ENCODE measurements at places on chromosomes 5 and 9.
A peak's percentile ranks its signal among the peaks of the same experiment; 100 is the strongest.

DNA sequence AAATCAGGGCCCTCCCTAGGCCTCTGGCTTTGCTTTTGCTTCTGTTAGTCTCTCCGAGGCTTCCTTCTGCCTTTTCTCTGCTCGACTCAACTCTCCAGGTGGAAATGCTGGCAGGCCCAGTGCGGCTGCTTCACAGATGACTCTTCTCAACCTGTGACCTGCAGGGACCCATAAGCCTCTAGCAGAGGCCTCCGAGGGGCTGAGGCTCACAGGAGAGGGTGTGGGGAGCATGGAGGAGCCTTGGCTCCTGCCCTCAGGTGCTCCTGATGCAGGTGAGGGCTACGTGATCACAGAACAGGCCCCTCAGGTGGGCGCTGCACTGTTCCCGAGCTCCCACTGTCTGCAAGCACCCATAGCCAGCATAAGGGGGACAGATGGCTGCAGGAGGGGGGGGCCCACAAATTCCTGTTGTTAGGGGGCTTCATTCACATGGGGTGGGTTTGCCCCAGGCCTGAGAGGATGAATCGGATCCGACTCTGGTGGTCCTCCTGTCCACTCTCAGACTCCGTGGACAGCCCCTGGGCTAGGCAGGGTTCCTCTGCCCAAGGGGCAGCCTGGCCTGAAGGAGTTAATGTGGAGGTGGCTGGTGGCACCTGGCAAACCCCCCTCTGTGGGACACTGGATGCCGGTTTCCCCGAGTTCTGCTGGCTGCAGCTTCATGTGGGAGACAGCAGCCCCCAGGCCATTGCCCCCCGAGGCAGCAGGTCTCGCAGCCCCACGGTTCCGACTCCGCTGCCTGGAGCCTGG, 10.9 kb upstream of the FCN2 start:
- no peak for DNase-seq

DNA sequence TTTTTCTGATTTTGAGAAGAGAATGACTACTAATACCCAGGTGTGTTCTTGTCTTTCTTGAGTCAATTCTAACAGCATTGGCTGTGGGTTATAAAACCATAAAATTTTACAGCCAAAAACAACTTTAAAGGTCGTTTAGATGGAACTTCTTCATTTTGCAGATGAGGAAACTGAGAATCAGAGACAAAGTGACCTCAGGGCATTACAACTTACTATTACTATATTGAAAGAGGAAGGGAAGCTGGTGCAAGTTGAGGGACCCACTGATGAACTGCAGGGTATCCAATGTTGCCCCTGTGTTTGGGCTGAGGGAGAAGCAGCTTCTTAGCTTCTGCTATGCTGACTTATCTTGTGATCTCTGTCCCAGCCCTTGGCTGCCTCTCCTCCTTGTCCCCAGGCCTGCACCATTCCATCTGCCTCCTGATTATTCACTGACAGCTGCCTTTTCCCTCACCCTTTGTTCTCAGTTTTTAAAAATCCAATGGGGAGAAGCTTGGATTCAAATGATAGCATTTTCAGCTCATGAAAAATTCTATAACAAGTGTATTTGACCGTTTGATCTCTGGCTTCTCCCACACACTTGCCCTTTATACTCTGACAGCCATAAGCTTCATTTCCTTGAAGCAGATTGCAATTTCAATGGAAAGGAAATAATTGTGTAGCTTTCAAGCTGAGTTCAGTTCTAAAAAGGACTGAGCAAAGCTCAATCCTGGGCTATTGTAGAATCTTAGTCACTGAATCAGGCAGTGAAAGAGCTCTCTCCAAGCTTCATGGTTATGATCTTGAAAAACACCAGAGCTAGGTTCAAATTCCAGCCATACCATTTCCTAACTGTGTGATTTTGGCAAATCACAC, 68.5 kb downstream of the TMC1 start:
- peak; percentile 60 for DNase-seq

DNA sequence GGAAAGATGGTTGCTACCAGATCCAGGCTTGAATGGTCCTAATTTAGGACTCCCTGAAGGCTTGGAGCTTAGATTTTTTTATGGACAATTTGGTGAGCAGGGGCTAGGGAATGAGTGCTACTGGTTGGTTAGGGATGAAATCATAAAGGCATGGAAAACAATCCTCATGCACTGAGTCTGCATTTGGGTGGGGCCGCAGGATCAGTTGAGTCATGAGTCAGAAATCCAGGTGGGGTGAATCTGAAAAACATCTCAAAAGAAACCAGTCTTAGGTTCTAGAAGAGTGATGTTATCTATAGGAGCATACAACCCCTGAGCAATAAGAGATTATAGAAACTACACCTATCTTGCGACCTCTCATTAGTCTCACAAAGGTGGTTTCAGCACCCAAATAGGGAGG, 300.0 kb downstream of the KIF4B start:
- no peak for DNase-seq

GRCh38 chr9:123454361-123454760, 98.4 kb downstream of the CRB2 start:
- DNase-seq: no peak

- DNase-seq: no peak
These were observed 17.5 kb downstream of the ANKRD33B start for GRCh38 chr5:10581424-10581748.

DNA sequence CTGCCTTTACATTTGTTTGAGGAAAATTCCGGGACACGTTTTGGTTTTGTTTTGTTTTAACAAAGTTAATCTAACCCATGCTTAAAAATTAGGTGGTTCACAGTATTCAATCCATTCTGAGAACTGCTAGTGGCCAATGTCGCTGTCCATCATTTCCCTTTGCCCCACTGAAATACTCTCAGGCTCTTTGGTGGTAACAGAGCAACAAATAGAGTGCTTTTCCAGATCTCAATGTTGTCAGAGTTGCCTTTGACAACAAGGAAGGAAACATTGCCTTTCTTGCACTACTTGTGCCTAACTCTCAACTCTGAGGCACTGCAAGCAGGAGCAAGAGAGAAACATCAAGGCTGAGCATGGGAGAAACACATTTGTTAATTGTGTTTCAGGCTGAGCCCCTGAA, 154.0 kb downstream of the MCTP1 start:
- no peak for DNase-seq

DNA sequence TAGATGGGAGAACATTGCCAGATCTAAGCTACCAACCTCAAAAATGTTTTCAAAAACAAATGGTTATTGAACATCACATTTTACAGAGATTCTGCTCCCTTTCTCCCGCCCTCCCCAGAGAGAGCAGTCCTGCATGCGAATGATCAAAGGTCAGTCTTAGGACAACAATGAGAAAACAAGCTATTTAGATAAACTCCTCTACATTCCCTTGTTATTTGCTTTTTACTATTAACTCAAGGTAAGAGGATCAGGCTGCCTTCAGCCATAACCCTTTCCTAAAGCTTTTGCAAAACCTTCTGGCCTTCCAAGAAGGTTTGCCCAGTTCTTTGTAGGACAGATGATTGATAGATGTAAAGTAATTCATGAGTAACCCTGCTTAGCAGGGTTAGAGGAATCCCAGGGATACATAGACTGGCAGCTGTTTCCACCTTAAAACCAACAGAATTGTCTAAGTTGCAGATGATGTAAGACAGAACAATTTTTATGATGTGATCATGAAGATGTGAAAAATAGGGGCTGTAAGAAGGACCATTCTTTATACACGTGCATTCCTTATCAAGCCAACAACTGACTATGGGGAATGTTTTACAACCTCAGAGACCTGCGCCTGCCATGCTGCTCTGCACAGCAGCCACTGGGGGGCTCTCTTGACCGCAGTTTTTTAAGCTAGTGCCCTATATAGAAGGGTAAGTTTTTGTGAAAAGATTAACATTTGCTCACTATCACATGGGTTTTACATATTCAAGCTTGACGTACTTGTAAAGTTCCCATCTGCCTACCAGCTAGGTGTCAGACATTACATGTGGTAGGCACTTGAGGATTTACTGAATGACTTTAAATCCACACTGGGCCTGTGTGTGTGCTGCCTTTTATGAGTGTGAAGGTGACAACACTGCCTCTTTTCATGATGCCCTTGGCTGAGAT, 2.3 kb upstream of the ZNF782 start:
- peak; percentile 76 for DNase-seq

DNA sequence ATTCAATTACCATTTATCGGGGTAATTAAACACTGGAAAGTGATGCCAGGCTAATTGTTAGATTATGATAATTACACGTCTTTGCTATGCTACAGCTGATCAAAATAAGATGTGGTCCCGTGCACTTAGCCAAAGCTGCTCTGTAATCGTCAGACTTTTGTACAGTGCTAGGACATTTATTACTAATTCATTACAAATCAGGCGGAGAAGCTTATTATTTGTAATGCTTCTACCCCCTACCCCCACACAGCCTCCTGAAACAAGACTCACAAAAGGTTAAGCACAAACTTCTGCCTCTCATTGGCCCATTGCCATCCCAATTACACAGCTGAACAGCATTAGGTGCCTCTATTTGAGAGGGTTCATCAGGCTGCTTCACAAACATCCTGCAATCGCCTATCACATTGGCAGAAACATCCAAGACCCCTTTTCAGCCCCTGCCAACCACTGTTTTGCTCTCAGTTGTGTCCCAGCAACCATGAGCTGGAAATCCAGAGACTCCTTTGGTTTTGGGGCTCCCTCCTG, 232.7 kb downstream of the EFNA5 start:
- peak; percentile 95 for DNase-seq

- no peak for DNase-seq
These were observed 45.0 kb downstream of the DOCK8 start for GRCh38 chr9:259405-260404.

DNA sequence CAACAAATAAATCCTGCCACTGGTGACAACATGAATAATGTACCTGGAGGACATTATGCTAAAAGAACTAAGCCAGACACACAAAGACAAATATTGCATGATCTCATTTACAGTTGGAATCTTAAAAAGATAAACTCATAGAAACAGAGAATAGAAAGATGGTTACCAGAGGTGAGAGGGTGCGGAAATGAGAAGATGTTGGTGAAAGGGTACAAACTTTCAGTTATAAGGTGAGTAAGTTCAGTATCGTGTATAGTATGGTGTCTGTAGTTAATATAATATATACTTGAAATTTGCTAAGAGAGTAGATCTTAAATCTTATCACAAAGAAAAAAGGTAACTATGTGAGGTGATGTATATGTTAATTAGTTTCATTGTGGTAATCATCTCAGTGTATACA, 63.3 kb downstream of the PRRC1 start:
- DNase-seq: no peak

DNA sequence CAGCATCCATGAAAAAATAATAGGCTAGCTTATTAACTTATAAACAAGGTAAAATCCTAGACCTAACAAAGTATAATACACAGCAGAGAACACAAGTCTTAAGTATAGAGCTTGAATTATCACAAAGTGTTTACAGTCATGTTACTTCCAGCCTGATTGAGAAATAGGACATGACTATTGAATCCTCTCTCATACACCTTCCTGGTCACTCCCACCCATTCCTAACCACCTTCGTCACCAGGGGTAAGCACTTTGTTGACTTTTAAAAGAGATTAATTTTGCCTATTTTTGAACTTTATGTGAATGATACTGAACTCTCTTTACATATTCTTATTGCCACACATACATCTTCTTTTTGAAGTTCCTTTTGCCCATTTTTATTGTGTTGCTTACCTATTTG, 325.8 kb downstream of the PJA2 start:
- DNase-seq: no peak

DNA sequence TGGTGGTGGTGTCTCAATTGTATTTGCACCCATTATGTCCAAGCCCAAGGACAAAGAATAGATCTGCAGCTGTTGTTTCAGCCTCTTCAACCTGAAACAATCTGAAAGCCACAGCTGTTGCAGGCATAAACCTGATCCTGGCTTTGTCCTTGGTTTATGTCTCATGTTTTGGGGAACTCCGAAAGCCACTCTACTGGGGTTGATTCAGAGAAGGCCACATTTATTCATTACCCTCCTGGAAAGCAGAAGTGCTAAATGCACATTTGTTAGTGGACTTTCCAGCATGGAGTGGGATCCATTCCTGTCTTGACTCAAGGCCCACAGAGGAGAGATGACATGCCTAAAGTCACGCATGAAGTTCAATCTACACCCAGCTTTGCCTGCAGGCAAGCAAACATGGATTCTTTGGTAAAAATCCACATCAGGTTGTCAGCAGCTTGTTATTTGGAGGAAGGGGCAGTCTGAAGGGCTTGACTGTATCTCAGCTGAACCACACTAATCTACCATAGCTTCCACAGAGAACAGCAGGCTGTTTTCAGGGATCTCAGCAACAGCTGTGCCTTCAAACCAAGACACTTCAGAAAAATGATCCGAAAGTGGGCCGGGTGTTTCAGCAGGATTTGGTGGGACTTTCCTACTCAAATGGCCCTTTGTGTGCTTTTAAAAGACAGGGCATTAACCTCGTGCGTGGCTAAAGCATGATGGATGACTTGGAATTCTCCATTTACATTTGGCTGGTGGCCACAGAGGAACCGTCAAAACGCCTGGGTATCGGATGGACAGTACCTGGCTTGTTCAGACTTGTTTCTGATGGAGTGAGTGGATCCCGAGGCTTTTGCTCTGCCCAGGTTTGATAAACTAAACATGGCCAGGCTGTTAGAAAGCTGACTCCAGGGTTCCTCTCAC, 36.2 kb upstream of the ADAM19 start:
- DNase-seq: peak; percentile 85

- DNase-seq: no peak
These were observed 60.3 kb upstream of the RFX3 start for GRCh38 chr9:3586066-3586465.

DNA sequence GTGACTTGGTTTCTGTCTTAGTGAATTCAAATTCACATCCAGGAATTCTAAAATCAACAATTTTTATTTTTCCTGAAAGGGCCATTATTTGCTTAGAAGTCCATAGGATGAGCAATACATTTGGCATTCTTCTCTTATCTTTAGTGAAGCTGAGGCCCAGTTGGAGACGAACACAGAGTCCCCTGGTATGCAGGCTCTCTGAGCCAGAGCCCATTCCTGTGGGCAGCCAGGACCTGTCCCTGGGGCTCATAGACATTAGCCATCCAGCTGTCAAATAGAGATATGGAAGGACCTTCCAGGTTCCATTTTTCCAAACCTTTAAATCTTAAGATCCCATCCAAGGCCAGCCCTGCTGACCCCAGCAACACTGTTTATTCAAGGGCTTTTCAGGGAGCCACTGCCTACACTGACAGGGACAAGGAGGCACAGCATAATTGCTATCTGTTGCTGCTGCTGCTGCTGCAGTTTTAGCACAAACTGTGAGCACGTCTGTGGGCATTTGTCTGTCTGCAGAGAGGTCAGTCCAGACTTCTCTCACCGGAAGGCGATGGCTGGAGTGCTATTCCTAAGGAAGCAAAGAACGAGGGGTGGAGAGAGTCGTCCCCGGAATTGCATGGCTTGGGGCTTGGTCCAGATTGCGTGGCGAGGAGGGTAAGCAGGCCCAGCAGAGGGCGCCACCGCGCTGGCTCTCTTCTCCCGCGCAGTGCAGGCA, 639.0 kb downstream of the CCDC171 start:
- DNase-seq: peak; percentile 84

DNA sequence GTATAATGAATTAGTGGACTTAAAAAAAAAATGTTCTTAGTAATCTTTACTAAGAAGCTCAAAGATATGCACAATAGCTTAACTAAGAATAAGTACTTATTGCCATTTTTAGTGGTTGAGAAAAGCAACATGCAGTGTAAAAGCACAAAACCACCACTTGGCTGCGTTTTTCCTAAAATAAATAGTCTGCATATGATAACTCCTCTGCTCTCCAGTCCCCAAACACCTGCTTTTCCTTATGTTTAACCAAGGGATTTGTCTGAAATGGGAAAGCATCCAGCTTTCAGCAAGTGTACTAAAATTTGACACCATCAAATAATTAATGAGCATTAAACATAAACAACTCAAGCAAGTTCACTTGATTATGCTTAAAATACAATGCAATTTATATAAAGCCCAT, 41.4 kb downstream of the PSIP1 start:
- peak; percentile 94 for DNase-seq

GRCh38 chr9:316382-316965, 101.8 kb downstream of the DOCK8 start:
- DNase-seq: no peak
